ENCODE measurements at places on chromosomes 7 and 10. TPM values are rescaled to one million over a fixed set of nuclear protein-coding genes. Genes with fewer than 3 reads are reported as not detected.

The SH2B2 gene
- total RNA-seq = 1.2 TPM

DNA sequence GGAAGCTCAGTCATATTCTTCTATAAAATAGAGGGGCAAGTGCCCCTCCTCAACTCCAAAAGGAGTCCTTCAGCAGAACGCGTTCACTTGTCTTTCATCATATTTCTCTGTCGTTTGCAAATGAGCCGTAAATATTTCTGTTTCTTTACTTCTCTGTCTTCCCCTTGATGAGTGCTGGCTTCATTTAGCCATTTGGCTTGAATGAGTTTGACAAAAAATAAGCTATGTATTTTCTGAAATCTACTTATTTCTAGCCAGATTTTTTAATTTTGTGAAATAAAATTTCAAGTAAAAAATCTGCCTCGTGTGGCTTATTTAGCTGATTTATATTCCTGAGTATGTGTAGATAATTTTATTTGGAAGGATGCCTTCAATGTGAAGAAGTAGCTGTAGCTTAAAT lies 170.8 kb upstream of the DGKB start:
- DNase-seq = no peak

DNA sequence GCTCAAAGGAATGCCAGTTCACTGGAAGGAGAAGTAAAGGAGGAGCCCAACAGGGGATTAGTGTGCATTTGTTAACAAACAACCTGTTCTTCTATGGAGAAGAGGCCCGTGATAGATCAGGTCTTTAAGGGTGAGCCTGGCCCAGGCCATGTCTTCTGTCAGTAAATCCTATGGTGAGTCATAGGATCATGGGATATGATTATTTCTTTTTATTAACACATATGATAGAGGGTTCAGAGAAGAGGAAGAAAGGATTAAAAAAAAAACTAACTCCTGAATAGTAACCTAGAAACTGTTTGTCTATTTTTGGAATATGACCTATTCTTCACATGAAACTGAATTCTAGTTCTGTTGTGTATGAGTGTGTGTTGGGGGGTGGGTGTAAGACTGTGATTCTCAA lies 70.4 kb downstream of the GPR158 start:
- DNase-seq = no peak

DNA sequence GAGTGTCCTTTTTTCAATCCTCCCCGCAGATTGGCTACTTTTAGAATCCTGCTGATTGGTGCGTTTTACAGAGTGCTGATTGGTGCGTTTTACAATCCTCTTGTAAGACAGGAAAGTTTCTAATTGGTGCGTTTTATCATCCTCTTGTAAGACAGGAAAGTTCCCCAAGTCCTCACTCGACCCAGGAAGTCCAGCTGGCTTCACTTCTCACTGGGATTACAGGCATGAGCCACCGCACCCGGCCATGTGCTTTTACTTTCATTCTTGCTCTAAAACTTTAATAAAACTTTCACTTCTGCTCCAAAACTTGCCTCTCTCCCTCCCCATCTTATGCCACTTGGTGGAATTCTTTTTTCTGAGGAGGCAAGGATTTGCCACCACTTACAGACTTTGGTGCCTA lies 17.0 kb upstream of the WAPL start:
- no peak for DNase-seq

DNA sequence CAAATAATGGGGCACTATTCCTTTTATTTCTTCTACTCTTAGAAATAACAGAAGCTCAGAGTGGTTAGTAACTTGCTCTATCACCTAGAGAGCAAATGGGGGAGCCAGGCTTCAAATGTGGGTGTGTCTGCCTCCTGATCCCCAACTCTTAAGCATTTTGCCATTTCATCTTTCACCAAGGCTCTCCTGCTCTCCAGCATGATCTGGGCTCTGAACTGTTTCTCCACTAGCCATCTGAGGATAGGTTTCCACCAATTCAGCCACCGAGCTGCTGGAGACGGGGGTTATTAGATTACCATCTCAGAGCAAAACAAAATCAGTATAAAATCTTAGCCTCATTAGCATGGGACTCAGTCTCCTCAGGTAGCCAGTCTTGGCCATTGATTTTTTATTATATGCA lies 20.2 kb upstream of the VAX1 start:
- DNase-seq = no peak

GRCh38 chr10:101602761-101603398 lies 14.8 kb downstream of the DPCD start:
- peak; percentile 83 for DNase-seq

The SPDYE1 gene
- not detected for total RNA-seq

The ANLN gene
- total RNA-seq = 57.1 TPM

- no peak for DNase-seq
Observed at GRCh38 chr10:112394475-112394875, 20.6 kb downstream of the ACSL5 start.

- no peak for DNase-seq
Observed at GRCh38 chr10:123804716-123805115, 86.9 kb downstream of the CPXM2 start.

GRCh38 chr10:35460852-35461460 lies 124.6 kb downstream of the CCNY start:
- no peak for DNase-seq

- no peak for DNase-seq
Observed at GRCh38 chr7:154892459-154892858, 110.5 kb downstream of the PAXIP1 start.

The LAMB4 gene
- not detected for total RNA-seq

The UBE3C gene
- total RNA-seq = 52.1 TPM

GRCh38 chr7:69577221-69577620 lies 21.1 kb upstream of the AUTS2 start:
- DNase-seq = no peak

The SORBS1 gene
- 0.71 TPM for total RNA-seq

All from activated naive CD8-positive, alpha-beta T cell treated with anti-CD3 and anti-CD28 coated beads, Interleukin-2, amount 10 ng/mL, durations not matched to agents 7 days and 5 days (primary cell).